HL-60 (cell line): ENCODE measurements at places on chromosomes 11 and 22.

GRCh38 chr11:58863697-58864096 is 19.2 kb upstream of the GLYATL2 start:
- no peak for DNase-seq

DNA sequence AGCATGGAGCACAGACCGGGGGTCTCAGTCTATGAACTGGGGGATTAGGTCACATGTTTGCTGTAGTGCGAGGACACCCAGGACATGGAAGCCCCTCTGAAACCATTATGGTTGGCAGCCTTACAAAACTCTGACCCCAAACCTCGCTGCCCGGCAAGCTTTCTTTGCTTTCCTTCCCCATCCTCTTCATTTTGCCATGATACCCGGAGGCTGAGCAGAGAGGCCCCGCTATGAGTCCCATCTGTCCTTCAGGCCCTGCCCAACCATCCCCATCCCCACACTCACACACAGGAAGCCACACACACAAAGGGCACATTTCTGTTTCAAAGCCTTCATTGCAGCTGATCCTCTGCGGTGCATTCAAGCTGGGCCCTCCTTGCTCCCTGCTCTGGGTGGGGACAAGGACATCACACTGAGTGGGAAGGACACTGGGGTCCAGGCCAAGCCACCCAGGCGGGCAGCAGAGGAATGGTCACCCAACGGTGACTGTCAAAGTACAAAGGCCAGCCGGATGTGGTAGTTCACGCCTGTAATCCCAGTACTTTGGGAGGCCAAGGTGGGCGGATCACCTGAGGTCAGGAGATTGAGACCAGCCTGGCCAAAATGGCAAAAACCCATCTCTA is 176.5 kb downstream of the CTTN start:
- no peak for DNase-seq

GRCh38 chr11:66076561-66076960 is 6.5 kb downstream of the PACS1 start:
- DNase-seq, result no peak

- DNase-seq, result no peak
These were observed 40.7 kb downstream of the PACSIN2 start for GRCh38 chr22:42974223-42974622.

DNA sequence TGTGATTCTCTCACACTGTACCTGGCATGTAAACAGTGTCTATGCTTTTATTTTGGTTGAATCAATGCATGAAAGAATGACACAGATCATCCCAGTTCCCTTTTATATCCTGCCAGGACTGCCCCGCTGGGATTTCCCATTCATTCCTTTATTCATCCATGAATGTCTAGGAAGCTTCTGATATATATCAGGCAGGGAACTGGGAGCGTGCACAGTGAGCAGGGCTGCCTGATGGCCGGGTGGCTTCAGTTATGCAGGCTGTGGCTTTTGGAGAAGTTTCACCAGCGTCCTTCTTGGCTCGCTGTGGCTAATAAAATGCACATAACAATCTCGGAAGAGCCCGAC is 789.0 kb downstream of the TBC1D22A start:
- DNase-seq, result no peak

GRCh38 chr11:60170566-60170965 is 12.3 kb downstream of the MS4A6A start:
- DNase-seq, result no peak

DNA sequence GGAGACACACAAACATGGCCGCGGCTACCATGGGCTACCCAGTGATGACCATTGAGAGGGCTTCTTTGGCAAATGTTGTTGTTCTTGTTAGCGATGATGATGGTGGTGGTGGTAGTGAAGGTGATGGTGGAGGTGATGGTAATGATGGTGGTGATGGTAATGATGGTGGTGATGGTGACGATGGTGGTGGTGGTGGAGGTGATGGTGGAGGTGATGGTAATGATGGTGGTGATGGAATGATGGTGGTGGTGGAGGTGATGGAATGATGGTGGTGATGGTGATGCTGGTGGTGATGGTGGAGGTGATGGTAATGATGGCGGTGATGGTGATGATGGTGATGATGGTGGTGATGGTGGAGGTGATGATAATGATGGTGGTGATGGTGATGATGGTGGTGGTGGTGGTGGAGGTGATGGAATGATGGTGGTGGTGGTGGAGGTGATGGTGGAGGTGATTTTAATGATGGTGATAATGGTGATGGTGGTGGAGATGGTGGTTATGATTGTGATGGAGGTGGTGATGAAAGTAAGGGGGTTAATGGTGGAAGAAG is 16.3 kb upstream of the WNT7B start:
- DNase-seq, result no peak

- no peak for DNase-seq
These were observed 16.1 kb downstream of the EIF3F start for GRCh38 chr11:8003187-8003586.

DNA sequence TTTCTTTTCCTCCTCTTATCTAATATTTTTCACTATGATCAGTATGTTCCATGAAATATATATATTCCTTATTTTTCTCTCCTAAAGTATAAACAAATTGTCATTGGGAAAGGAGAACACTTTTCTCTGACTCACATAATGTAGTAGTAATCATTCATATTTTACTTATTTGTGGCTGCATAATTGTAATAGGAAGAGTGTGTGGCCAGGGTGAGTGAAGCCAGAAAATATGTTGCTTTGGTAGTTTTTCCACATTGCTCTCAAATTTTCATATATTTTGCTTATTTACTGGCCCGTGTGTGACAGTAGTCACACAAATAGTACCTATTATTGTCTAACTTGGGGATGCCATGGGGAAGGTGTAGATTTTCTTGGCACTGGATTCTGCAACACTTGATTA is 172.1 kb downstream of the DYNC2H1 start:
- DNase-seq, result no peak

DNA sequence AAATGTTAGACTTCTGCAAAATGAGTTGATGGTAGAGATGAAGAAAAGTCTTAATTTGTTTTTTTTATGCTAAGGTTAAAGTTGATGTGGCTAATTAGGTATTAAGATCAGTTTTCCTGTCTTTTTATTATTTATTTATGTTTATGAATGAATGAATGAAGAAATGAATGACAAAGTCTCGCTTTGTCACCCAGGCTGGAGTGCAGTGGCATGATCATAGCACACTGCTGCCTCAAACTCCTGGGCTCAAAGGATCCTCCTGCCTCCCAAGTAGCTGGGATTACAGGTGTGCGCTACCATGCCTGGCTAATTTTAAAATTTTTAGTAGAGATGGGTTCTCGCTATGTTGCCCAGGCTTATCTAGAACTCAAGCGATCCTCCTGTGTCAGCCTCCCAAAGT is 29.2 kb downstream of the MTMR3 start:
- DNase-seq, result no peak

GRCh38 chr22:40426594-40427333 is 56.4 kb downstream of the SGSM3 start:
- no peak for DNase-seq

DNA sequence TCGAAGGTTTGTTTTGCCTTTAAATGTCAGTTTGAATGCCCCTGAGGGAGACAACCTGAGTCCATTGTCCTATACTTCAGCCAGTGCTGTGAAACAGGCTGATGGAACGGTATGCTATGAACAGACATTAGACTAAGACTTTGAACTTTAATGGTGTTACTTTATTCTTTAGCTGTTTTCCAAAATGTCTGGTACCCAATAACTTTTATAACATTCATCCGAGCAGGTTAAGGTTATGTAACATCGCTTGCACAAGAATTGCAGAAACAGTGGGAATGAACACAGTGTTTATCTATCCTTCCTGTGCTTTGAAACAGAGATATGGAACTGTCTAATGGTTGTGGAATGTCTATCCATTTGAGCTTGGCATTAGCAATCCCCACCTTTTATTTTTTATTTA is 12.5 kb upstream of the PTS start:
- DNase-seq, result no peak

GRCh38 chr11:72676861-72677341 is 2.7 kb upstream of the PDE2A start:
- no peak for DNase-seq

GRCh38 chr22:45678961-45679912 is 7.6 kb downstream of the ATXN10 start:
- DNase-seq, result no peak

- no peak for DNase-seq
These were observed 50.2 kb downstream of the APOL3 start for GRCh38 chr22:36110306-36110881.

DNA sequence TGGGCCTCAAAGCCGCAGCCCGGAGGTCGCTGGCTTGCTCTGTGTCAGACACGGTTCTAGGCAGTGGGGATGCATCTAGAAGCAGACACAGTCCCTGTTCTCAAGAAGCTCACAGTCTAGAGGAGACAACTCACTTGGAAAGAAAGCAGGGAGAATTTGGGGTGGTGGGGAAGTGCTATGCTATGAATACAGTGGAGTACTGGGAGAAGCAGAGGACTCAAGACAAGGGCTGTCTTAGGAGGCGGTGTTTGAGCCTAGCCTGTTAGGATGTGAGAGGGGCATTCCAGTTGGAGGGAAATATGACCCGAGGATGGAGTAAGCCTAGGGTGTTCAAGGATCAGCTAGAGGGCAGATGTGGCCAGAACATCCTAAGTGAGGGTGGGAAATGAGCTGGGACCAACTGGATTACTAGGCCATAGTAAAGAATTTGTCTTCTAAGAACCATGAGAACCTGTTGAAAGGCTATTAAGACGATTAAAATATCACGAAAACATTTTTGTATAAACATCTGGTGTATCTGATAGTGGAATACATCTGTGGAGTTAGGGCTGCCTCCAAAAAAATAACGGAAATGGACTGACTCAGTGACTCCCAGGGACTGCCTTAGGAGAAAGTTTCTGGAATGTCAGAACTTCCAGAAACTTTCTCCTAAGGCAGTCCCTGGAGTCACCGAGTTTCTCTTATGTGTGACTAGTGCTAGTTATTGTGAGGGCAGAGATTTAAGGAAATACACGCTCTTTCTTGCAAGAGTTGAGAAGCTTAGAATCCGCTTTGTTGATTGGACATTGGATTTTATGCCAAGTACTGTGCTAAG is 1.1 kb upstream of the PITPNB start:
- no peak for DNase-seq

DNA sequence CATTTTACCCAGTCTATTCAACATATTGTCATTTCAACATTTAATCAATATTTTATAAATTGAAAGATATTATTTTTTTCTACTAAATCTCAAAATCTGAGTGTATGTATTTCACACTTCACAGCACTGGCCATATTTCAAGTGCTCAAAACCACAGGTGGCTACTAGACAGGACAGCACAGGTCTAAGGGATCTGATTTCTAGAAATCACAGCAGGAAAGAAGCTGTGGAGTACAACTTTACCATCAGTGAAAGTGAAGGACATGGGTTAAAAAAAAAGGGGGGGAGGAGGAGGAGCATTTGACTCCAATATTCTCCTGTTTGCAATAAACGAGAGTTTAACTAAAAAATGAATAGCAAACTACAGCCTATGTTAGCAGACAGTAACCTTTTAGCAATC is 4.5 kb downstream of the PRDM10 start:
- DNase-seq, result no peak

DNA sequence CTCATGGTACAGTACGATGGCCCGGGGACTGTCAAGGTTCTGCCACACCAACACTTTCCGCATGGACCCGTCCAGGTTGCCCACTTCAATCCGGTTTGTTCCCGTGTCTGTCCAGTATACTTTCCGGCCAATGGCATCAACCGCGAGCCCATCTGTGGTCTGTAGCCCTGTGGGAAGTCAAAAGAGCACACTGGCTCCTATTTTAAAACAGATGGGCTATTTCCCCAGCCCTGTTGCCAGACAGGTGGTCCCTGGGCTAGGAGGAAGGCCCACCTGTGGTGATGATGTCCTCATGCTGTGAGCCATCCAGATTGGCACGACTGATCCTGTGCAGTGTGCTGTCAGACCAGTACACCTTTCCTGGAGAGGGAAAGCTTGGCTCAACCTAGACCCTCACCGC is 30.4 kb upstream of the CKAP5 start:
- no peak for DNase-seq

- DNase-seq, result no peak
These were observed 13.5 kb upstream of the MRGPRD start for GRCh38 chr11:68994161-68994893.

DNA sequence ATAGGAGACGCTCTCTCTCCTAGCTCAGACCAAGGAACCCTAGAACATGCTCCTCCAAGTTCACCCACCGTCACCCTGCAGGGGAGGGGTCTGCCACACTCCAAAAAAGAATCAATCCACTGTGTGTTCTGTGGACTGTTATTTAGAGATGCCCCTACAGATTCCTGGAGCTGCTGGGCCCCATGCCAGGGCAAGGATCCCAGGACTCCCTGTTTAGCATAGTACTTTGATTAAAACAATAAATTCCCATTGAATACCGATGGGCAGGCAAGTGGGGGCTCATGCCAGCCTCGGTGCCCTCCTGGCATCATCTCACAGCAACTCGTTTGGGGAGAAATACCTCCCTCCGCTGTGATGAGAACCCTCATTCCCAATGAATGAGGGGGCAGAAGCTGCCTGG is 247.5 kb downstream of the ST3GAL4 start:
- DNase-seq, result no peak

GRCh38 chr11:68658661-68659060 is 25.7 kb upstream of the GAL start:
- DNase-seq, result no peak

GRCh38 chr11:61893981-61894380 is 2.6 kb upstream of the FADS3 start:
- no peak for DNase-seq

GRCh38 chr11:116980136-116980793 is 118.0 kb downstream of the SIK3 start:
- DNase-seq, result no peak

DNA sequence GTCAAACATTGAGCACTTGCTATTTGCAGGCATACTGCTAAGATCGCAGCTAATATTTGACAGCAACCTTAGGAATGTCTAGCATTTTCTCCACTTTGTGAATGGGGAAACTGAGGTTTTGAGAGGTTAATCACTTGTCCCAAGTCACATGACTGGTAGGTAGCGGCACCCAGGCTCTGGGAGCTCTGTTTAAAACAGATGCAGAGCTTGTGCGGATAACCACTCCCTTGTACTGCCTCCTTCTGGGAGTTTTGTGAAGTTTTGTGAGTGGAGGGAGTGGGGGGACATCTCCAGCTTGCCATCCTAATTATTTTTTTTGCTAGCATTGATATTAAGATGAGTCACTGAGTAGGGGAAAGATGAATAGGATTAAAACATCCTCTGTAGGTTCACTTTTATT is 134.7 kb downstream of the GRIK4 start:
- no peak for DNase-seq

DNA sequence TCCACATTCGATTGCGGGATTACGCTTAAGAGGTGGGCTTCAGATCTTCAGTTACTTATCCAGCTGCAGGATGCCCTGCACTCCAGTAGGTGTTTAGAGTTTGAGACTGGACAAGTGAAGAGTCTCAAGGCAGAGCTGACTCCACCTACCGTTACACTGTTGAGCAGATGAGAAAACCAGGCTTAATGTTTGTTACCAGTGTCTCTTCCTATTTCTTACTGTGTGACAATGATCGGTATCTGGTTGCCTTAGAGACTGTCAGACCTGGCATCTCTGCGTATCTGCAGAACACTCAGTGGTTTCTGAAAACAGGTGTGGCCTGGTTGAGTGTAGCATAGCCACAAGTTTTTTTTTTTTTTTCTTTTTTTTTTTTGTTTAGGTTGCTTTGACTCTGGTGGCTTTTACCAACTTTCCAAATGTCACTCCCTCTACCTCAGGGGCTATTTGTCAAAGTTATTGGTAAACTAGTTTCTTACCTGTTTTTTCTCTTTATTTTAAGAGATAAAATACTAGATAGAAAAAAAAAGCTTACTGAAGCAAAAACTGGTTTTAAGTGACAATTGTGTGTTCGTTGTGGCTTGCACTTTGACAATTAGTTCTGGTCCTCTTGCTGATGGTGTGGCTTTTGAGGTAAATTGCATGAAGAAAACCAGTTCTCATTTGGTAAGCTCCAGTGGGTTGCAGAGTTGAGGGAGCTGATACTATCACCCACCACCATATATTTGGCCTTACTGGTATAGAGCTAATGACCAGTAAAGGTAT is 284.8 kb downstream of the ETS1 start:
- DNase-seq, result no peak
